Activated CD4-positive, alpha-beta T cell treated with anti-CD3 and anti-CD28 coated beads, Interleukin-2, amount 10 ng/mL, durations not matched to agents 7 days and 5 days (primary cell): ENCODE measurements at places on chromosomes 11 and 22.
A peak's percentile ranks its signal among the peaks of the same experiment; 100 is the strongest.

DNA sequence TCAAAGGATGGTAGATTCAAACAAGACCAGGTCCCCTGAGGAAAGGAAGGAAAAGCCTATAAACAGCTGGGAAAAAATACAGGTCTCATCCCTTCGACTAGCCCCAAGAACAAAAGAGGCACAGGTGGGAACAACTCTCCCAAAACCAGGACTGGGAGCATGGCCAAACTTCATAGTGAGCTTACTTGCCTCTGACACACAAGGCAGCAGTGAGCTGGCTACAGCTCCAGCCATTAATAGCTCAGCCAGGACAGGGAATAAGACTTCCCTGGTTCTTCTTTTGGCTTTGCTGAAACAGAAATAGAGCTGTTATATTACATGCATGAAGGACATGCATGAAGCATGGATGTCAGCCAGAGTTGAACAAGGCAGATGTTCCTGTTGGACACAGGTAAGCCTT is at the start of gene OR10A2:
Gene OR10A2, plus strand, starts transcription at position 97 of the 400 bp plus-strand sequence. CDS start 6,698 bp downstream, outside the sequence.
- no peak for DNase-seq

DNA sequence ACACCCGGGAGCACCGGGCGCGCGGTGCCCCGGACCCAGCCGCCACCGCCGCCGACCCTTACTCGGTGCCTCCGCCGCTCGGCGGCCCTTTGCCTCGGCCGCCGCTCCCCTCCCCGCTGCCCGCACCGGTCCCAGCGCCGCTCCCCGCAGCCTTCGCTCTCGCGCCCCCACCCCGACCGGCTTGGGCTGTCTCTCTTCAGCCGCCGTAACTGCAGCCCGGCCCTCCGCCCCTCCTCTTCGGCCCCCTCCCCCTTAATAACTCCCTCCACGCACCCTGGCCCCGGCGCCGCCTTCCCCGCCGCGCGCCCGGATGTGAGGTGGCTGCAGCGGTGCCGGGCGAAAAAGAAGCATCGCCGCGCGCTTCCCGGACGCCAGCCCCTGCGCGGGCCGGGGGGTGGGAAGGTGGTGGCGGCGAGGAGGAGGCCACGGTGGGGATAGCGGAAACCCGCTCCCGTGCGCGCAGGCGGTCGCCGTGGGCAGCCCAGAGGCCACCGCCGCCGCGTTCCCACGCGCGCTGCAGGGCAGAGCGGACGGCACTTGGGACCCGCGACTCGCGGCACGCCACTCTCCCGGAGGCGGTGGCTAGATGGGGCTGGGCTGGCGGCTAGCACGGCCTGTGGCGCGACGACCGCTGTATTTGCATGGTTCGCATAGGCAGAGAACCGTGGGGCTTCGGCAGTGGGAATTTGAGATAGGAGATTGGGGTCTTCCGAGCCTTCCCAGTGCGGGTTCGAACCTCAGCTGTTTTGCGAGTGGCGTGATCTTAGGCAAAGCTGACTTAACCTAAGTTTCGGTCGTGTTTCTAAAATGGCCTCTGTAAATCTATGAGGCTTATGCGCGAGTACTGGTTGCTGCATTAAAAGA is at the start of gene EIF4ENIF1:
Gene EIF4ENIF1, minus strand, starts transcription at position 211 of the 864 bp plus-strand sequence. CDS start 1,124 bp downstream, outside the sequence.
- DNase-seq, result peak; percentile 87

GRCh38 chr22:29156507-29156906 is 49.2 kb upstream of the EMID1 start:
- DNase-seq, result no peak

GRCh38 chr22:37262346-37262745 is 18.3 kb upstream of the RAC2 start:
- no peak for DNase-seq

- DNase-seq, result peak; percentile 88
Measured at GRCh38 chr22:41699264-41700107, at the start of gene MEI1. Gene MEI1, plus strand, starts transcription at chr22:41699503. Its CDS starts 36 bp downstream, at chr22:41699539.

DNA sequence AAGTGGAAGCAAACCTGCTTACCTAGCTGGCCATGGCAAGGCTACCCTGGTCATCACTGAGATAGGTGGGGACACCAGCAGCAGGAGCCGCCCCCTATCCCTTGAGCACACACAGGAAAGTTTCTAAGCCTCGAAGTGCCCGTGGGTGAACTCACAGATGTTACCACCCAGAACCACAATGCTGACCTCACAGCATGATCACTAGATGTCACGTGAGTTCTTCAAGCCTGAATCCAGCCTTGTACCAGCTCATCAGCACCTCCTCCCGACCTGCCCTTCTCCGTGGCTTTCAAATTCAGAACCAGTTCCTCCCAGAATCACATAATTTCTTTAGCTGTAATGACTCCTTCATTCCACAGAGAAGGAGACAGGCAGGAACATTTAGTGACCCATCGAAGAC is 24.7 kb upstream of the TIMP3 start:
- DNase-seq, result no peak
